Mesenteric fat pad (tissue), 1 donor: ENCODE measurements at places on chromosomes 13 and 19. TPM values are rescaled to one million over a fixed set of nuclear protein-coding genes. Genes with fewer than 3 reads are reported as not detected.

The IL12RB1 gene
- total RNA-seq: 2.3 TPM

The C19orf33 gene
- total RNA-seq: 2.2 TPM

DNA sequence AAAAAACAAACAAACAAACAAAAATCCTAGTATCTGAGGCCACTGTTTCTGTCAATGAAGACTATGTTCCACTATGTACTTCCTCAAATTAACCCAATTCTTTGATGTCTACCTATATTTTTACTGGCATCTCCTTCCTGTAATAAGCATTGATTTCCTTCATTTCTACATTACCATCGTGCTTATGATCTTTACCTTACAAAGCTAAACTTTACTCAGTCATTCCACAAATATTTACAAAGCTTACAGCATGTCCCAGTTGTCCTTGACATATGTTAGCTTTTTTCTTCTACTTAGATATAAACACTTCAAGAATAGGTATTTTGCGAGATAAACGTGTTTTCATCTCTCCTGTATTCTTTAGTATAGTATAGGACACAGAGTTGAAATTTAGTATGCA, 1090.9 kb downstream of the PCDH9 start:
- DNase-seq: no peak

The KLF1 gene
- not detected for total RNA-seq

- no peak for DNase-seq
Observed at GRCh38 chr19:46147791-46148288, at the start of gene IGFL2. IGFL2 (plus strand) TSS chr19:46148238; CDS start chr19:46148279, 41 bp downstream.

The TNFSF9 gene
- total RNA-seq: 1.8 TPM

- DNase-seq: no peak
Observed at GRCh38 chr19:5316138-5316537, 24.5 kb downstream of the PTPRS start.
